ENCODE measurements at places on chromosomes 1 and 21. TPM values are rescaled to one million over a fixed set of nuclear protein-coding genes. Genes with fewer than 3 reads are reported as not detected.

- H3K4me3 ChIP-seq, result no peak overlapping the region
- no peak overlapping the region for H3K27ac ChIP-seq
- peak; percentile 54 for DNase-seq
- no peaks in the 10 kb centered on the region for H3K4me1 ChIP-seq
- no peaks in the 10 kb centered on the region for H3K36me3 ChIP-seq
These were observed 64.8 kb upstream of the WNT4 start for GRCh38 chr1:22207511-22208267.

DNA sequence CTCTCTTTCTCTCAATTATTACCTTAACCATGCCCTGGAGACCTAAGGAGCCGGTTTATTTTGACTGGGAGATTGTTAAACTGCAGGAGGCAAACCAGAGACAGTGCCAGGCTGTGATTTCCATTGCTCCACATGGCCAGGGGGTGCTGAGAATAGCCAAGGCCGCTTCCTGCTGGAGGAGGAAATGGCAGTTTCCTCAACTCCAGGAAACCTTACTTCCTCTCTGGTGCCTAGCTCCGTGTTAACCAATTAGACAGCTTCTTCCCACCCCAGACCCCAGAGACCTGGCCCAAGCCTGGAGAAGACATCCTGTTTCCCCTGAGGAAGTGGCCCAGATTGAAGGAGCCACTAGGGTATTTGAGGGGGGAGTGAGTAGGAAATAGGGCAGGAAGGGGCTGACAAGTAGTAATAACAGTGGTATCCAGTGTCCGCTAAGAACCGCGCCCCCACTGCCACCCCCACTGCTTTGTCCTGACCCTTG, 161.2 kb downstream of the PLPP3 start:
- H3K27me3 ChIP-seq, result no peaks in the 10 kb centered on the region
- peaks cover 13% of the 10 kb centered on the region for H3K4me1 ChIP-seq
- no peaks in the 10 kb centered on the region for H3K36me3 ChIP-seq
- H3K4me3 ChIP-seq, result no peak overlapping the region
- H3K27ac ChIP-seq, result no peak overlapping the region
- no peak for DNase-seq

The GUCA2A gene
- not detected for total RNA-seq

DNA sequence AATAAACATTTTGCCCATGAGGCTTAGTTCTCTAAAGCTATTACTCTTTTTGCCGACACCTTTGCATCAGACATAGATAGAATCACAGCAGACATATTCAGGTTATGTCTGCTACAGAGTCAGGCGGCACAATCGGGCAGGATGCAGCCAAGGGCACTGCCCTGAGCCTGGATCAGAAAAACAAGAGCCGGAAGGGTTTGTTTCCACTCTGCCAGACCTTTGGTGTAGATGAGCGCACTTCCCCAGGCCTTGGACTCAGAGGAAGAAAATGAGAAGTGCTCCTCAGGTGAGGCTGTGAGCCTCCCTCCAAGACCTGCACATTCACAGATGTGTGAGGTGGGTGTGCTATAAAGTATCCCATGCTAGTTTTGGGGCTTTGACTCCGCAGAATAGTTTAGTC, 43.7 kb downstream of the GNG12 start:
- no peak for DNase-seq
- no peaks in the 10 kb centered on the region for H3K27me3 ChIP-seq
- H3K4me1 ChIP-seq, result no peaks in the 10 kb centered on the region
- H3K27ac ChIP-seq, result no peak overlapping the region
- H3K36me3 ChIP-seq, result no peaks in the 10 kb centered on the region
- H3K4me3 ChIP-seq, result no peak overlapping the region

The KLF17 gene
- 0.16 TPM for total RNA-seq

DNA sequence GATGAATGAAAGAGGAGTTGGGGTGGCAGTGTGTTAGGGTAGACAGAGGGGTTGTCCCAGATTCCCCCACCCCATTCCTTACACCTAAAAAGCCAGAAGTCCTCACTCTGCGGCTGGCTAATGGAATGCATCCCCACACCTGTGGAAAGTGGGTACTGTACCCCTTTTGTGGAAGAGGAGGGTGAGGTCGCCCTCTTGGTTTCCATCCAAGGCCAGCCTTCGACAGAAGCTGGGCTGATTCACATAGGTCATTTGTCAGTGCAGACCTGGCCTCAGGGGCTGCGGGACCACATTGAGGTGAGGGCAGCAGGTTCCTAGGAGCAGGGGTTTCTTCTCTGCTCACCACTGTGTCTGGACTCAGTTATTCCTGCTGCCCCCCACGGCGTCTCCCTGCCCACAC, 671.6 kb downstream of the MATN1 start:
- DNase-seq, result no peak
- no peak overlapping the region for H3K4me3 ChIP-seq
- peaks cover 39% of the 10 kb centered on the region for H3K27me3 ChIP-seq

- DNase-seq, result no peak
- H3K27me3 ChIP-seq, result no peaks in the 10 kb centered on the region
- H3K4me3 ChIP-seq, result no peak overlapping the region
- peak overlapping the region; percentile 60 for H3K27ac ChIP-seq
- H3K4me1 ChIP-seq, result peaks cover 23% of the 10 kb centered on the region
- H3K36me3 ChIP-seq, result no peaks in the 10 kb centered on the region
These were observed 19.7 kb upstream of the ATP1B1 start for GRCh38 chr1:169086603-169087455.

DNA sequence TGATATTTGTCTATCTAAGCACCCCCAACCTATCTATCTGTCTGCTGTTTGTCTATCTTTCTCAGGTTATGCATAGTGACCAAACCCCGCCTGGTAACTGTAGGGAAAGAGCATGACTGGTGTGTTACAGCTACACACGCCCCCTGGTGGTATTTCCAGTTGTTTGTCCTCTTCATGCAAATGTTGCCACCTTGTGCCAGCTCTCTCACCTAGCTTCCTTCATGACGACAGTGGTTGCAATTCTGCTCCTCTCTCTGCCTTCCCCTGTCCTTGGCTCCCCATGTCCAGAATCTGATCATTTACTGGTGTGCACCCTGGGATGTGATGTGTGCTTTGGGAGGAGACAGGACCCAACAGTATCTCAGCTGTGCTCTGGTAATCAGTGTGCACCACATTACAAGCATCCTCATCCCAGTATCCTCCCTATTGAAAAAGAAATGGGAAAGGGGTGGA, 8.1 kb upstream of the INKA2 start:
- H3K27me3 ChIP-seq, result no peaks in the 10 kb centered on the region
- H3K27ac ChIP-seq, result no peak overlapping the region
- peaks cover 41% of the 10 kb centered on the region for H3K4me1 ChIP-seq

The CCDC17 gene
- 1.4 TPM for total RNA-seq

DNA sequence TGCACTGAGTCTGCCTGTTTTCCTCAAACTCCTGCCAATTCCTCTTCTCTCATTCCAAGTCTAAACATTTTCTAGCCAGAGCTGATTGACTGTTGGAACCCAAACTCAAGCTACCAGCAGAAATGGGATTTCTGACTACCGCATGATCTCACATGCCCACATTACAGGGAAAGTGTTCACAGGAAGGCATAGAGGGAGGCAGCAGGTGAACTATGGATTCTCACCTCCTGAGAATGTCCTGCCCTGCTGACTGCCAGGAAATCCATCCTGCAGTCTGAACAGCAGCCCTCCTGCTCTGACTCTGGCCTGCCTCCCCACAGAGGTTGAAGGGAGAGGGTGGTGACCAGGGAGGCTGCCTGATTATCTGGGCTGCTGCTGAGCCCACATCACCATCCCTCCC, 22.5 kb downstream of the IQGAP3 start:
- H3K4me3 ChIP-seq, result no peak overlapping the region
- no peaks in the 10 kb centered on the region for H3K27me3 ChIP-seq
- peak; percentile 39 for DNase-seq
- H3K4me1 ChIP-seq, result peaks cover 4% of the 10 kb centered on the region
- H3K36me3 ChIP-seq, result no peaks in the 10 kb centered on the region

DNA sequence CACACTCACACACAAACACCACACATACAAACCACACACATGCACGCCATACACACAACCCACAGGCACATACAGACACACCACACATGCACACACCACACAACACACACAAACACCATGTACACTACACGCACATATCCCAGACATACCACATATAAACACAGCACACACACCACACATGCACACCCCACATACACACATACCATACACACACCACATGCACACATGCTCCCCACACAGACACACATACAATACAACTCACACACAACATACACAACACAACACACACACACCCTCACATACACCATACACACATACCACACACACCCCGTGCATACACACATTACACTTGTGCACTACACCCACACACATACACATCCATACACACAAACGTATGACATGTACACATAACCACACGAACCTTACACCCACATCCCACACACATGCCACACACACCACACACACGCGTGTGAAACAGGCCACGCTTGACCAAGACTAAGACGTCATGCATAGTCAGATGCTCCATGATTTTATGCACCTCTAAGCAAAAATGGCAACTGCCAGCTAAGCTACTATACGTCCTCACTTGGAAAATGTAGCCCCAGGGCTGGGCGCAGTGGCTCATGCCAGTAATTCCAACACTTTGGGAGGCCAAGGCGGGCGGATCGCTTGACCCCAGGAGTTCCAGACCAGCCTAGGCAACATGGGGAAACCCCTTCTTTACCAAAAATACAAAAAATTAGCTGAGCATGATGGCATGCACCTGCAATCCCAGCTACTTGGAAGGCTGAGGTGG, 77.4 kb upstream of the TMPRSS2 start:
- no peak for DNase-seq
- H3K36me3 ChIP-seq, result no peaks in the 10 kb centered on the region
- no peaks in the 10 kb centered on the region for H3K27me3 ChIP-seq
- H3K4me3 ChIP-seq, result no peak overlapping the region

The HCRTR1 gene
- not detected for total RNA-seq

The KCNJ9 gene
- 0.27 TPM for total RNA-seq

DNA sequence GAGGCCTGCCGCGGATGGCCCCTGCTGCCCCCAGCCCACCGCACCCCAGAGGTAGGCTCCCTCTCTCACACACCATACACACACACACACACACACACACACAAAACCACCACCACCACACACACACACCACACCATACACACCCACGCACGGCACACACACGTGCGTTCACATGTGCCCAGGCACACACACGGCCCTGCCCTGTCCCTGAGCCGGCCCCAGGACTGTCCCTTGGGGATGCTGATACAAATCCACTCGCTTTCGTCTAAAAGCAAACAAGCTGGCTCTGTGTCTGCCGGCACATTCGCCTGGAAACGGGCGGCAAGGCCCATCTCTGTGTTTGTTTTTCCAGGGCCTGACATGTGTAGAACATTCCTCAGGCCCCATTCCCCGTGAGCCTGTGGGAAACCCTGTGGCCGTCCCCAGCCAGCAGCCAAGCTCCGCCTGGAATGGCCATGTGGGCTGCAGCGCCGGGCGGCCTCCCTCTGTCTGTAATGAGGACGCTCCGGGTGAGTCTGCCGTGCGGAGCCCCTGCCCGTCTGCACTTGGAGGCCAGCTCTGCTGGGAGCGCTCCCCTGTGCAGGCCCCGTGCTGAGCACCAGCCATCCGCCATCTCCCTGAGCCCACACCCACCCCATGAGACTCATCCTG, 67.4 kb downstream of the DMRTB1 start:
- no peaks in the 10 kb centered on the region for H3K27me3 ChIP-seq
- peak; percentile 81 for DNase-seq
